Naive thymus-derived CD4-positive, alpha-beta T cell (primary cell): ENCODE measurements at places on chromosomes 1 and 21. TPM values are rescaled to one million over a fixed set of nuclear protein-coding genes. Genes with fewer than 3 reads are reported as not detected.
A peak's percentile ranks its signal among the peaks of the same experiment; 100 is the strongest.

Gene CD247
- 336 TPM for total RNA-seq

DNA sequence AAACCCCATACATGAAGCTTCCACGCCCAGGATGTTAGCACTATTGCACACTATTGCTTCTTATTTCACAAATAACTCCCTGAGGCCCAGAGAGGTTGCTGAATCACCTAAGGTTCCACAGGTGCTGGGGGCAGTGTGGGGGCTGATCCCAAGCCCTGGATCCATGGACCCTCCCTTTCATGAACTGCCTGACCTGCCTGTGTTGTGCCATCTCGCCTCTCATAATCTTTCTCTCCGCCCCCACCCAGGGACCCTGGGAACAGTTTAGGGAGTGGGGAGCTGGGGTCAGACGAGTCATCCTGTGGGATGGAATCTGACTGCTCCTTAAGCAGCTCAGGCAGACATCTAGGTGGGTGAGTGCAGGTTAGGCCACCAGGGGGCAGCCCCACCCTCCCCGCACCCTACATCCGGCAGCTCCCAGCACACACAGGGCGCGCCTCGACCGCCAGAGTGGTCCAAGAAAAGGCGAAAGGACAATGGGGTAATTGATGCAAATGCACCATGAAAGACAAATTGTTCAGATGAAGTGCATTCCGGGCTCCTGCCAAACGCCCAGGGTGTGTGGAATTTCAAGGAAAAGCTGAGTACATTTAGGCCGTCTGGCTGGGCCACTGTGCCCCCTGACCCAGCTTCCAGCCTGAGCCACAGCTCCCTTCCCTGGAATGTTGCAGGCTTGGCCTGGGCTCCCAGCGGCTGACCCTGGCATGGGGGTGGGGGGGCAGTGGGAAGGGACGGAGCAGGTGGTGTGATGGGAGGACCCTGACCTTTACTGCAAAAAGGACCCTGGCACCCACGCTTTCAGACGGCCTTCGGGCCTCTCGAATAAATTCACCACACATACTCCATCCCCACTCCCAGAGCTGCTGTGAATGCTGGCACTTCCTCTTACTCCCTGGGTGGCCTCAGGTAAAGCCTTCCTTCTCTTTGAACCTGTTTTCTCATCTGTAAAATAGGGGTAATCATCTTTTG lies 20.8 kb downstream of the PHLDA3 start:
- DNase-seq = no peak

DNA sequence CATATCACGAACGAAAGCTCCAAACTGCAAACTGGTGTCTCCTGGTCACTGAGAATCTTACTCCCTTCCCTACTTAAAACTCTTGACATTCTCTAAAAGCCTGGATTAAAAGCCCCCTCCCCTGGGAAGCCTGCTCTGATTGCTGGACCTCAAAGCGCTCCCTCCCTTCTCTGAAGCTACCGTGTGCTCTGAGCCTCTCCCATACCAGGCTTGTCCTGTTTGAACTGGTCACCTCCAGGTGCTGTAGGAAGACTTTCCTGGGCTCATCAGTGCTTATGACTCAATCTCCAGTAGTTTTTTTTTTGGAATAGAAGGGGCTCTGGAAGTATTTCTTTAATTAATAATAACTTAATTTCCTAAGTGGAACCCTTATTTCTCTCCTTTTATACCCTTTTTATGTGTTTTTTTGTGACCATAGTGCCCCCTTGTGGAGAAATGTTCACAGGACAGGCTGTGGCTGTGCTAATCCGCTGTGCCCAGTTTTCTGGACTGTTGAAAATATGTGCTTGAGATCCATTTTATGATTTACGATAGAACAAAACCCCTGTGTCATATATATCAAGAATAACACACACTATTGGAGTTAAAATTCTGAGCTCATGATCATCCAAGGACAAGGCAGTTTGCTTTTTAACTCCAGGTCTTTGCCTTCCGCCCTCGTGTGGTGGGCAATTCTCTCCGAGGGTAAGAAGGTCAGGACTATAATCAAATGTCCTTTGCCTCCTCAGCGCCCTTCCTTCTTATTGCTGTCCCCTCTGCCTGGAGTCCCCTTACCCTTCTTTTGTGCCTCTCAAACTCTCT lies 16.9 kb downstream of the MTARC1 start:
- DNase-seq = no peak

DNA sequence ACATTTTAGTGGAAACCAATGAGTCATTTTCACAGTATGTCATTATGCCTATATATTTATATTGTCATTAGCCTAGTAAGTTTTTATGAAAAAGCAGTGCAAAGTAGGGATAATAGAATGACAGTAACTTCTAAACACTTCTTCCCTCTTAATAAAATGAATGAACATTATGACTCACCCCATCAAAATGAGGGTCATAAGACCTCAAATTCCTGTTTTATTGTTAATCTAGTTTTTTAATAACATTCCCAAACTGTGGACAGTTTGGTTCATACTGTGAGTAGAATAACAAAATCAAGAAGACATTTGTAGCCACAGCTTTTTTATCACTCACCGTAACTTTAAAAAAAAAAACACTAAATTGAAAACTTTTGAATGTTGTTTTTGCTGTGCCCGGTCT lies 160.5 kb downstream of the LRRC40 start:
- DNase-seq = no peak

GRCh38 chr1:206469933-206470691 lies at the start of gene IKBKE:
Gene IKBKE, plus strand, starts transcription at chr1:206470476. Its CDS starts 2,752 bp downstream, at chr1:206473228.
- DNase-seq = peak; percentile 41

GRCh38 chr1:160753594-160753993 lies 14.5 kb downstream of the SLAMF7 start:
- no peak for DNase-seq
